ENCODE measurements at places on chromosomes 2 and 18.

DNA sequence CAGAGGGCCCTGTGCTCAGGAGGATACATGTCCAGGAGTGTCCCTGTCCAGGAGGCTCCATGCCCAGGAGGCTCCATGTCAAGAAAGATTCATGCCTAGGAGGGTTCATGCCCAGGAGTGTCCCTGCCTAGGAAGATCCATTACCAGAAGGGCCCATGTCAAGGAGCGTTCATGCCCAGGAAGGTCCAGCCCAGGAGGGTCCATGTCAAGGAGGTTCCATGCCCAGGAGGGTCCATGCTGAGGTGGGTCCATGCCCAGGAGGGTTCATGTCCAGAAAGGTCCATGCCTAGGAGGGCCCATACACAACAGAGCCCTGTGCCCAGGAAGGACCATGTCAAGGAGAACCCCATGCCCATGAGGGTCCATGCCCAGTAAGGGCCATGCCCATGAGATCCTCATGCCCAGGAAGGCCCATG is 7.0 kb downstream of the GPR35 start:
- DNase-seq = no peak

GRCh38 chr18:10320791-10321190 is 133.6 kb upstream of the APCDD1 start:
- DNase-seq = no peak

- DNase-seq = no peak
Measured at GRCh38 chr2:133968446-133968845, 285.4 kb upstream of the MGAT5 start.

- DNase-seq = no peak
Measured at GRCh38 chr2:233290051-233290845, 17.4 kb upstream of the SAG start.

DNA sequence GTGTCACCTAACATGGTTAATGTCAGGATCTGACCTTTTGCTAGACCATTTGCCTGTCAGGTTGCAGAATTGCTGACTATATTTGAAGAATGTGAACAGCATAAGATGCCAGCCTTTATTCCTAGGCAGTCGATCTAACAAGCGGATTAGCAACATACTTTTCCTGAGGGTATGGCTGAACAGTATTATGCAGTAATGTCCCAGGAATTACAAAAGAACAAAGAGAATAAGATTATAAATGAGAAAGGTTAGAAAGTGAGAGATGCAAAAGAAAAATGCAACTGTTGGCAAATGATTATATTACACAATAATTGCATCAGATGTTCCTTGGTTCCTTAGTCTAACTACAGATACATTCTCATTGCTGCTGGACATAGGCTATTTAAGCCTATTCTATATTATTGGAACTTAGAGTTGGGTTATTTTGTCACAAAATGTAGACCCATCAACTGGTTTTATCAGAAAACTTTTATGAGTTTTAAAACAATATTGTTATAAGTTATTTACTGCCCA is 647.1 kb upstream of the CRIM1 start:
- no peak for DNase-seq

DNA sequence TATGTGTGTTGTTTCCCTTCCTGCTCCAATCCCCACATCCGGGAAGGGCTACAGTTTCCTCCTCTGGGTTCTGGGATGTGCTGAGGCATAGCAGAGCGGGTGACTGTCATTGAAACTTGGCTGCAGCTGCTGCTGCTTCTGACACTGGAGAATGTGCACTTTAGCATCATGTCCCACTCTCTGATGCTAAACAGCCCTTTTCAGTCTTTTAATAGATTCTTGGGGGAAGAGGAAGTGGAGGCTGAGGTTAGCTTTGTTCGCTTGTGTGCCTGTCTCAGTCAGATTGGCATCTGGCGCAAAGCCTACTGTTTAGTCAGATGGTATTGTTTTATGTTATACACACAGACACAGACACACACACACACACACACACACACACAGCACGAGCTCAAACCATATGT is 136.5 kb upstream of the RND3 start:
- DNase-seq = no peak

GRCh38 chr18:62555135-62555534 is 32.3 kb downstream of the ZCCHC2 start:
- DNase-seq = no peak

DNA sequence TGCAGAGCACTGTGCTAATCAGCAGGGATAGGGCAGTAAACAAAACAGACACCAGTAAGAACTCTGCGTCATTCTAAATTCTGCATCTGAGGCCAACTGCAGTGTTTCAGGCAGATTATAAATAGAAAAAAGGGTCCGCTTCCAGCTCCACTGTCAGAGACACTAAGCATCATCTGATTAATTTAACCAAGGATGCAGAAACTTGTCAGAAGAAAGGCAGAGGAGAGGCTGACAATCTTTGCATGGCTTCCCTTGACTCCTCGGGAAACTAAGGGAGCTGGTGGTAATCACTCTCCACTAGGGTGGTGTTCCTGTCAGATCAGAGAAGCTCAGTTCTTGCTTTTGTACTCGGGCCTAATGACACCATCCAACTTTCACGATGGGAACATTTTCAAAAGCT is 123.5 kb downstream of the DNAH6 start:
- no peak for DNase-seq

DNA sequence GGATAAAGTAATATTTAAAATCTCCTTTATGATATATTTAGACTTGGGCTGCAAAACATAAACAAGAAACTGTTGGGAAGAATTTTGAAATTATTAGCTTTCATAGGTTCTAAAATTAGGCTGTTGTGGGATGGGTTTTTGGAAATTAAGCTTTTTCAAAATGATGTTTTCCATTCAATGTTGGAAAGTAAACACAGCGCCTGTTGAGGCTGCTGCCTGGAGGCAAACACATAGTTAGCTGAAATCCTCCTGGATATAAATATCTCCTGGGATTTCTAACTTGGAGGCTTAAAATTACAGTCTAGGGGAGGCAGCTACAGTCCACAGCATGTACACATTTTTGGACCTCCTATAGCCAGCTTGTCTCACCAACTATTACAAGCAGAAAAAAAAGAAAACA is 197.3 kb downstream of the DCC start:
- DNase-seq = no peak

GRCh38 chr2:63580651-63581297 is 7.5 kb downstream of the WDPCP start:
- DNase-seq = no peak

DNA sequence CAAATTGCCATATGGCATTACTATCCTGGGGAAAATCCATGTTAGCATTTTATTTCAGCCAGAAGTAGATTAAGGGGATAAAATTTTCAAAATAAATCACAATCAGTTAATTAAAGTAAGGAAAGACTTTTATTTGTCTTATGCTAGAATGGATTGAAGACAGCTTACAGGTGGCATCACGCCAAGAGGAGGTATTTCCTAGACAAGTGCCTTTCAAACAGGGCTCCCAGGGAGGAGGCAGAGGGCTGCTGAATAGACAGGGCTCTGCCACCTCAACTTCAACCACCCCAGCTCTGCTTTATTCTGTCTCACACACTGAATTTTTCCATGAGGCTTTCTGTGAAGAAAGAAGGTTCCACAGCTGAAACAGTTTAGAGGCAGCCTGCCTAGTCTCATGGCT is 12.2 kb downstream of the CCDC68 start:
- no peak for DNase-seq

DNA sequence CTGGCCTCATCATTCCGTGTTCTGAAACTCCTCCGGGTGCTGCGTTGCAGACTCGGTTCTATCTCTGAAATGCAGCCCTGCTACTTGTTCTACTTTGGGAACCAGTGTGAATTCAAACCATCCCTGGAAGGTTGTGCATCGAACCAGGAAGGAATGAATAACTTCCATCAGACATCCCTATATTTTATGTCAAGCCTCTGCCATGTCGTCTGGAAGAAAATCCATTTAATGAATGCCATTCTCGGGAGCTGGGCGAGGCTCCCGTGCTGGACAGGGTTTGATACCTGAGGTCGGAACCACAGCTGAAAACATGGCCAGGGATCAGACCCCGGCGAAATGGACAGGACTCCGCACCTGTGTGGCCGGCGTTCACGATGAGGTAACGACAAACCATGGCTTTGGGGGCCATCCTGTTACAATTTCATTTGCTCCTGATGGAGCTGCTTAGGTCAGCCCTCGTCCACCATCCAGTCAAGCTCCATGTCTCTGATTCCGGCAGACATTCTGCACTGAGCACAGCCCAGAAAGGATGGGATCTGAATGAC is 821.6 kb downstream of the GALR1 start:
- no peak for DNase-seq

GRCh38 chr18:74378179-74378682 is 62.6 kb downstream of the C18orf63 start:
- DNase-seq = no peak

- DNase-seq = no peak
Measured at GRCh38 chr2:164420787-164421186, 200.5 kb downstream of the GRB14 start.
